ENCODE measurements at places on chromosomes 7 and 10.
A peak's percentile ranks its signal among the peaks of the same experiment; 100 is the strongest.

DNA sequence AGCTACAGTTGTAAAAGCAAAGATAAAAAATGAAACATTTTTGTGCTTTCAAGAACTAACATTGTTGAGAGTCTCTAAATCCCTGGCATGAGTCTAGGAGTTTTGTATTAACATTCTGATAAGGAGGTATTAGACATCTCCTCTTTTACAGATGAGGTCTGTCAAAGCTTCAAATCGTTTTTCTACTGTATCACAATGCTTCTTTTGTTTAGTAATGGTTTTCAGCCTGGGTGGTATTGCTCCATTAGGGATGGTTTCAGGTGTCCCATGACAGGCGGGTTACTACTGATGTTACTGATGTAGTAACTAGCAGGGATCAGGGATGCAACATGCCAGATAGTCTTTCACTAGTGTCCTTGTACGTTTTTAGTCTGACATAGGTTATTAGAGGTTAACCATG lies 27.4 kb downstream of the STAM start:
- DNase-seq = no peak

DNA sequence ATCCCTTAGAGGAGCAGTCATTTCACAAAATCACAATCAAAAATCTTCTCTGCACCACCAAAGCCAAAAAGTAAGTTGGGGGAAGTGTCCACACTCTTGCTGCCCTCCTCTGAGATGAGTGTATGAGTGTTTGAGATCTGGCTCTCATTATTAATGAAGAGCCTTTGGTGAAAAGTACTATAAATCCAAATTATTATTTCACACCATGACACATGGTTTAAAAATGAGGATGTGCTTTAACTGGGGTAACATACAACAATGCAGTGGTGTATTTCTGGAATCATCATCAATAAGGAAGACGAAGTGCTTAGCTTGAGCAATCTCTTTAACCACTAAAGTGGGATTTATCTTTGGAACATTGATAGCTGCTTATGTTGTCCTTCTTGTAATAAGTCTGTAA lies 114.2 kb upstream of the ADAM12 start:
- DNase-seq = peak; percentile 18

GRCh38 chr7:27097686-27098577 lies 2.1 kb upstream of the HOXA1 start:
- DNase-seq = peak; percentile 29

GRCh38 chr7:143355450-143356385 lies 6.8 kb downstream of the FAM131B start:
- DNase-seq = no peak

DNA sequence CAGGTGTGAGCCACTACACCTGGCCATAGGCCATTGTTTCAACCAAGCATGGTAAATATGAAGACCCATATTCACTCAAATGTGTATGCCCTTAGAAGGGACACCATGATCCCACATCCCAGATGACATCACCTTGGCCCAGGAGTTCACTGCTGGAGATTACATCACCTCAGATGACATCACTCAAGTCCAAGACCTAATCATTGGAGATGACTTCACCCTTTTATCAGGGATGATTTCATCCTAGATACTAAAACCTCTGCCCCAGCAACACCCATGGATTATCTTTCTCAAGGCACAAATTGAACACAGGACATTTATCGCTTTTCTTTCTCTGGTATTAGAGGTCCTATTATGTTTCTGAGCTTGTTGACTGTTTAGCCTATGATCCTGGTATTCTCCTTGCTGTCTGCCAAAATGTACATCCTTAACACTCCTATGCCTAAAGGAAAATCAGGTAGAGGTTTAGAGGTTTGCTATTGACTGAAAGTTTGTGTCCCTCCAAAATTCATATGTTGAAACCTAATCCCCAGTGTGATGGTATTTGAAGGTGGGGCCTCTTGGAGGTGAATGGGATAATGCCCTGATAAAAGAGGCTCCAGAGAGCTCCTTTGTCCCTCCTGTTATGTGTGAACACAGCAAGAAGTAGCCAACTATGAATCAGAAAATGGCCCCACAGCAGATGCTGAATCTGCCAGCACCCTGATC lies 9.8 kb upstream of the CYP2C18 start:
- DNase-seq = no peak

- DNase-seq = no peak
These were observed 2.4 kb downstream of the SH2B2 start for GRCh38 chr7:102289057-102289456.

- DNase-seq = no peak
These were observed 414.5 kb downstream of the REEP3 start for GRCh38 chr10:63935705-63936104.

Measured in EH (cell line).